ENCODE measurements at places on chromosomes 4 and X.

- DNase-seq = peak; percentile 25
These were observed 16.8 kb downstream of the RS1 start for GRCh38 chrX:18654875-18655836.

GRCh38 chrX:2498781-2499302 is 1.9 kb downstream of the DHRSX start:
- DNase-seq = no peak

DNA sequence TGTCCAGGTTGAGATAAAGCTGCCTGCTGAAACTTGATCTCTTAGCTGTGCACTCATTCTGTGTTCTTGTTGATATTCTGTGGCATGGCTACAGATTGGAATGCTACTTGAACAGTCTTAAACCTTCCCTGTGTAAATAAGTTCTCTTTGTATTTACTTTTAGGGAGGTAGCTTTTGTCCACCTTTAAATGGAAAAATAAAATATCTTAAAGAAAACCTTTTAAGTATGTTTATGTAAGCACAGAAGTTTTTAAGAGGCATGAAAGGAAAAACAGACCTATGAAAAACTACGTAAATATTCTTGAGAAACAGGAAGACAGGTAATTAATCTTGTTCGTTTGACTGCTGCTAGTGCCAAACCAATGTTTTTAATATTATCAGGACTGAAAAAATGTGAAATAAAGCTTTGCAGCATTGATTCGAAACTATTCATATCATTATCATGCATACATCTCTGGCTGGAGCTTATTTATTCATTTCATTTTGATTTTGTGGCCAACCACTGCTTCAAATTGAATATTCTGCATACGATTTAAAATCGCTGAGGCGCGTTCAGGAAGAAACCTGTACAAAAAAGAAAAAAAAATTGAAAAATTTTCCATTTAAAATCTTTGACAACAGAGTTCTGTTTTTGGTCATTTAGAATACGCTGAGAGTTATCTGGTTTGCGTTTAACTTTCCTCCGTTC is 17.8 kb downstream of the HSD17B13 start:
- DNase-seq = peak; percentile 12

DNA sequence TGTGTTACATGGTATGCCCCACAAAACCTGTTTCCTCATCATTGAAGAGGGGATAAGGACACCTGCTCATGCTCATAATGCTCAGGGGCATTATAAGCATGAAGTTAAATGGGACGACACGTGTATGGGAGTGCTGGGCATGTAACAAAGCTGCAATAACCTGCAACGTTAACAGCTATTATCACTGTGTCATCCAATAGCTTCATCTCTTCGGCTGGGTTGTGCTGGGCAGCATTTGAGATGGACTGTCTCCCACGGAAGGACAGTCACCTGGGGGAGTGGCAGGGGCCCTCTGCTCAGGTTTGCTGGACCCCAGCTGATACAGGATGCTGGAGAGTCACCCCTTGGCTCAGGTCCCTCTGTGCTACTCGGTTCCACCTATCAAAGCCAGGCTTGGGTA is 94.5 kb downstream of the NSUN7 start:
- DNase-seq = no peak

- no peak for DNase-seq
These were observed 33.9 kb downstream of the CPLX1 start for GRCh38 chr4:791898-792625.

DNA sequence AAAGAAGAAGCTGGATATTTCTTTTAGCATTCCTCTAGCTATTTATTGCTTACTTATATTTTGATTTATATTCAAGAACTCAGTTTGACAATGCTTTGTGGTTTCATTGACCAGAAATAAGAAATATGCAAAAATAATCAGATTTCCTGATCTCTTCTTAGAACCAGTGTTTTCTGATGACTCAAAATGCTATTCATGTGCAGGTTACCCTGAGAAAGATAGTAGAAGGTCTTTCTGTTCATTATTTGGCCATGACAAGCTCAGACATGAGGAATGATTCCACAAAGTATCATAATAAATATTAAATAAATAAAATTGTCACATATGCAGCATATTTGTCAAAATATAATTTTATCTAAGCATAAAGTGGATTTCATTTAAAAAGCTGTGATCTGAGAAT is 24.1 kb downstream of the ADH7 start:
- DNase-seq = peak; percentile 36

- peak; percentile 64 for DNase-seq
These were observed 35.4 kb upstream of the TMEM184C start for GRCh38 chr4:147581606-147582350.

DNA sequence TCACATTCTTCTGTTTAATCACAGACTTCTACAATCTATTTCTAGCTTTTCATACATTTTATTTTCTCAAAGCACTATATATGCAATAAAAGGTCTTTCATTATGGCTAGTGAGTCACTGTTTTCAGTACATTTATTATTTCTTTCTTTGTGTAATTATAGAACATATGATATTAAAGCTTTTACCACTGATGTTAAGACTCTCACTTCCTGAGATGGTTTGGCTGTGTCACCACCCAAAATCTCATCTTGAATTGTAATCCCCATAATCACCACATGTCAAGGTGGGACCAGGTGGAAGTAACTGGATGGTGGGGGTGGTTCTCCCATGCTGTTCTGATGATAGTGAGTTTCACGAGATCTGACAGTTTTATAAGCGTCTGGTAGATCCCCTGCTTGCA is 41.9 kb downstream of the UBA6 start:
- DNase-seq = no peak

- DNase-seq = no peak
These were observed 30.4 kb upstream of the UBE2NL start for GRCh38 chrX:143853488-143853887.

- no peak for DNase-seq
These were observed 4.0 kb downstream of the EFNB1 start for GRCh38 chrX:68832516-68833447.

DNA sequence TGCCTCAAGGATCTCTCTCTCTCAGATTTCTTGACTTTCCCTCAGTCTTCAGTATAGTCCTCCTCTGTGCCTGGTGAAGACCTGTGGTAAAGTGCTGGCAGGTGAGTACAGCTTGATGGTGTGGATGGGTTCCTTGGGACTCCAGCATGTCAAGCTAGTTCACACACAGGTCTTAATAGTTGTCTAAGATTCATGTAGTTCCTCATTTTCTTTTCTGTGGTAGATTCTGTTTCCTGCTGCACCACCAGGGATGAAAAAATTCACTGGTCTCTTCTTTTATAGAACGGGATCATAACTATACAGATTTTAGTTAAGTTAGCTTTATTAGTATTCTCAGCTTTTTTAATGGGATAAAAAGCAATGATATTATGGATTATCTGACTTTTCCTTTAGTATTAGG is 32.5 kb upstream of the PAQR3 start:
- DNase-seq = no peak

DNA sequence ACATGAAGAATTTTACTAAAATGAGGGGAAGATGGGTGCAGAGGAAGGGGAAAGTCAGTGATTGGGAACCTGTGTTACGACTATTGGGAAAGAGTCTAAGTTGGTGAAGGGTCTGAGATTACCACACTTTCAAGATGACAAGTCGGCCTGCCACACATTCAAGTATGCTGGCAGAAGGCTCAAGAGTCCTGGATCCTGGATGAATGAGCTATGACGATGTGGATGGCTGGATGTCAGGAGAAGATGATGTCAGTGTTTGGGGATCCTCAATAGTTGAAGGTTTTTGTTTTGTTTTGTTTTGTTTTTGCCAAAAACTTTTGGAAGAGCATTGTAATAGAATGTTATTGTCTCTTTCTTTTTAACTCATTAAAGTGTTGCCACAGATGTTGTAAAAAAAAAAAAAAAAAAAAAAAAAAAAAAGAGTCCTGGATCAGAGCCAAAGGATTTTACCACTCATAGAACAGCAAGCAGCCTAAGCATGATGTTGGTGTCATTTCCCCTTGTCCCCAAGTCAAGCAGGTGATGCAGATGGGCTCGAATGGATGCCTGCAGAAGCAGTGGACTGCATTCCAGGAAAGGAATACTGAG is 120.6 kb downstream of the REELD1 start:
- no peak for DNase-seq

DNA sequence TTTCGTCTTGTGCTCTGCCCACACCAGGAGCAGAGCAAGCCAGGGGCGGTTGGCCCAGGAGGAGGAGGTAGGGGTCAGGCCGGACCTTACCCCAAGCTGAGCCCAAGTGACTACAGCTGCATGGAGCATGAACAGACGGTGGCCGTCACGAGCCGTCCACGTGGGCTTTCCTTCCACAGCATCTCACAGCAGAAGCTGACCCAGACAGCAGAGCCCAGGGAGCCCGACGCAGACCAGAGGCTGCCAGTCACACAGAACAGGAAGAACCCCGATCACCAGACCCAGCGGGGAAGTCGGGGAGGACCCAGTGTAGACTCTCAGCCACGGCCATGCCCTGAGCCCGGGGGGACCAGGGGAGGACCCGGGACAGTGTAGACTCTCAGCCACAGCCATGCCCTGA is 58.0 kb downstream of the FAM53A start:
- no peak for DNase-seq

DNA sequence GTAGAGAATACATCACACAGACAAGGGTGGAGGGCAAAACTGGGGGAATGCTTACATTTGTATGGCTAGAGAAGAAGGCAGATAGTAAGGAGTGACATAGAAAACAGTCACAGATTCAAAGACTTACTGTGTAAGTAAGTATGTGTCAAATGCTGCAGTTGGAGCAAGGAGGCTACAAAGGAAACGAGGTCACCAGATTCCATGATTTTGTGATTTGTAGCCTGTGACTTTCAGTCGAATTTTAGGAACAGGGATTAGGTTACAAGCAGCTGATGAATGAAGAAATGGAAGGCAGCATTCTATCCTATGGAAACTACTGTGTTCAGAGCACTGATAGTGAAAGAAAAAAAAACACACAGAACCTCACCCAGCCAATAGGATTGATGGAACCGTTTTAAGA is 407.9 kb downstream of the IL15 start:
- DNase-seq = no peak

- DNase-seq = peak; percentile 37
These were observed 750 bp downstream of the TMEM129 start for GRCh38 chr4:1720163-1720983.

DNA sequence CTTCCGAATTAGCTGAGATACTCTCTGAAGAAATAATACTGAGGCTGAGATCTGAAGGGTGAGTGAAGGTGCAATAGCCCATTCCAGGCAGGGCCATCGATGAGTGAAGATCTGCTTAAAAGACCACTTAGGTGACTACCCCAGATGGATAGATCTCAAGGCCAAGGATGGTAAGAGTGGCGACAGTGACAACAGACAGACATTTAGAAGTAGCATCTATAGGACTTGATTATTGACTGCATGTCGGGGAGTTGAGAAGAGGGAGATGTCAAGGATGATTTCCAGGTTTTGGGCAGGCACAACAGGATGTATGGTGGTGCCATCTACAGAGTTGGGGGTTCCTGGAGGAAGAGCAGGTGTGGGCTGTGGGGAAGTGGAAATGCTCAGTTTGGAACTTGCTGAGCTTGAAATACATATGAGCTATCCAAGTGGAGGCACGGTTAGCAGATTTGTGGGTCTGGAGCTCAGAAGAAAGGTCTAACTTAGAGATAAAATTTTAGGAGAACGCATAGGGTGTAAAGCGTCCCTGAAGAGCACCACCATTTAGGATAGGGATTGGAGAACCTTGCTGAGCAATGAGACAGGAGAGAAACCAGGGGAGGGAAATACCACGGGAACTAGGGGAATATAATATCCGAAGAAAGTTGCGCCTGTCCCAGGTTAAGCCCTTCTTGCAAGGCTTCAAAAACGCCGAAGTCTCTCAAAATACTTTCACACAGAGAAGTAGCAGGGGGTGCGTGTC is 688 bp downstream of the UFSP2 start:
- peak; percentile 10 for DNase-seq

Measured in mammary epithelial cell (primary cell).